ENCODE measurements at places on chromosomes 4 and X. TPM values are rescaled to one million over a fixed set of nuclear protein-coding genes. Genes with fewer than 3 reads are reported as not detected.
A peak's percentile ranks its signal among the peaks of the same experiment; 100 is the strongest.

GRCh38 chrX:132592880-132593279, 104.0 kb upstream of the MBNL3 start:
- DNase-seq = no peak

GRCh38 chrX:53422861-53423306, at the start of gene RIBC1:
Gene RIBC1, plus strand, starts transcription at chrX:53422873. Its CDS starts 3,404 bp downstream, at chrX:53426277.
- no peak for DNase-seq

DNA sequence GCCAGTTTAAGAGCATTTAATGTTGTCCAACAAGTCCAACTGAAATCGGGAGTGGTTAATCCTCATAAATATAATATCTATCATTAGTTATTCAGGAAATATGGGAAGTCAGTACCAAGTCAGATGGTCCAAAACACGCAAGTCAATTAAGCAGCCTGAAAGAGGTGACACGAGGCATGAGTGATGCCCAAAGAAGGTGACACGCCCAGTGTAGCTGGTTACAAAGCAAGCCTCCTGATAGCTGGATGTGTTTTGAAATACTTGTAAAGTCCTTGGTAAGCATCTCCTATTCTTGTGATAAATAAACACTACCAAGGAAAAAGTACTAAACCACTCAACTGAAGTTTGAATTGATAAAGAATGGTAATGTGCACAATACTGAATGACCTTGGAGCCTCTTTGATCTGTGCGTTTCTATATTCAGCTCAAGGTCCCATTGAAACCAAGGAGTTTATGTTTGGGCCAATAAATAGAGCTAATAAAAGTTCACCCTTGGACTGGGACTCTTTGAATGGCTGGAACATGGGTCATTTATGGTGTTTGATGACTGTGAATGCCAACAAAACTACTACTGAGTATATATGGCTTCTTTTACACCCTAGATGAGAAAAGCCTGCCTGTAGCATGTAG, 93.2 kb upstream of the KLF3 start:
- DNase-seq = no peak

DNA sequence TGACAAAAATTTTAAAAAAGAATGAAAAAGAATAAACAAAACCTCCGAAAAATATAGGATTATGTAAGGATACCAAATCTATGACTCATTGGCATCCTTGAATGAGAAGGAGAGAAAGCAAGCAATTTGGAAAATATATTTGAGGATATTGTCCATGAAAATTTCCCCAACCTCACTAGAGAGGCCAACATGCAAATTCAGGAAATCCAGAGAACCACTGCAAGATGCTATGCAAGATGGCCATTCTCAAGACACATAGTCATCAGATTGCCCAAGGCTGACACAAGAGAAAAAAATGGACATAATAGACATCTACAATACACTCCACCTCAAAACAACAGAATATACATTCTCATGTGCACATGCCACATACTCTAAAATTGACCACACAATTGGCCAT, 135.9 kb upstream of the SPANXB1 start:
- no peak for DNase-seq

The FRAS1 gene
- total RNA-seq = 46.9 TPM

DNA sequence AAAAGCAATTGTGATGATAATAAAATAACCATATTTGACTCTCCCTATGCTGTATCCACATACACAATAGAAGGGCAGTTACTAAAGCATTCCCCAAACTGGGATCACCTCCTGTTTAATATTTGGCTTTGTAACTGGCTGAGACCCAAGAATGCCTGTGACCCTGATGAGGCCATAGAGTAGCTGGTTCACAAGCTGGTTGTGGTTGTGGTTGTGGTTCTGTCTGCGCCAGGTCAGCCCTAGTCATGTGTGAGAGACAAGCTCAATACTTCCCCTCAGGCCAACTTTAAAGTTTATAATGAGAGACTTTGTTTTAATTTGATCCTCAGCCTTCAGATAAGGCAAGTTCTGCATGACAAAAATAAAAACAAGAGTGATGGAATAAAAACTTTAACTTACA, 209.9 kb downstream of the PARM1 start:
- DNase-seq = no peak

- no peak for DNase-seq
Observed at GRCh38 chrX:12992544-12993118, 17.7 kb downstream of the TMSB4X start.

DNA sequence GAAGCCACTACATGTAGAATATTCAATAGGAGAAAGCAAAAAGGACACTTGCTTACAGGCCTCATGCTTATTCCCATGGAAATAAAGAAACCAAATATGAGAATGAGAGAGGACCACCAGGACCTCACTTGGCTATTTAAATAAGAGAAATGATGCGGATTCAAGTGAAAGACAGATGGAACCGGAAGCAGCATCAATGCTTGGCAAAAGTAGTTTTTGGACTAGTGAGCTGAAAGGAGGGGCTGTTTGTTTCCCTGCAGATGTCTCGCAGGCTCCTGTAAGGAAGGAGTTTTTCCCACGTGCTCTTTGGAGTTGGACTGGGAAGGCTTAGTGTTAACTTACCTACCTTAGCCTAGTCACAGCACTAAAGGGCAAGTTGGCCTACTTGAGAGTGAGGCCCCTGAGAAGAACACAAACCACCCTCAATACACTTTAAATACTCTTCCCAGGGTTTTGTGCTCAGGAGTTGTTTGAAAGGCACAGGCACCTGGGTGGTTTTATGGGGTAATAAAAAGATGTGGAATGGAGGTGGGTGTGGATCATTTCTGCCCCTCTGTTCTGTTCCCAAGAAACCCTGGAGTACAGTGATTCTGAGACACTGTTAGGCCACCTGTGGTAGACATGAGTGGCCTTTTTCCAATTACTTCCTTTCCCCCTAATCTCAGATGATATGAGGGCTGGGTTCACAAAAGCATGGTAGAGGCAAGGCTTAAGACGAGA, 113.3 kb upstream of the C1GALT1C1 start:
- peak; percentile 60 for DNase-seq

DNA sequence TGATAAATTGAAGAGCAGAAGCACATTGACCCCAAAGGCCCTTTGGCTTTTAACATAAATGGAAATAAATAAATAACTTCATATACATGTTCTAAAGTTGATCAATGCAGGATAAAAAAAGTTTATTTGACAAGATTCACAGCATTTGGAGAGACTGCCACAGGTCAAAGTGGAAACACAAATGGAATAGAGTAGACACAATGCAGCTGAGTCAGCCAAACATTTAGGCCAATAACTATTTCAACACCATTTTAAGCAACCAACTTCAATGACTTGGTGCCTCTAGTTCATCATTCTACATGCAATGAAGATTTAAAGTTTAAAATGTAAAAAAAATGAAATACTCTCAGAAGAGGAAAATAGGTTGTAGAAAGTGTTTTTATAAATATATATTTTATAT, 365.2 kb downstream of the FAT4 start:
- DNase-seq = no peak

The HTR2C gene
- total RNA-seq = not detected

DNA sequence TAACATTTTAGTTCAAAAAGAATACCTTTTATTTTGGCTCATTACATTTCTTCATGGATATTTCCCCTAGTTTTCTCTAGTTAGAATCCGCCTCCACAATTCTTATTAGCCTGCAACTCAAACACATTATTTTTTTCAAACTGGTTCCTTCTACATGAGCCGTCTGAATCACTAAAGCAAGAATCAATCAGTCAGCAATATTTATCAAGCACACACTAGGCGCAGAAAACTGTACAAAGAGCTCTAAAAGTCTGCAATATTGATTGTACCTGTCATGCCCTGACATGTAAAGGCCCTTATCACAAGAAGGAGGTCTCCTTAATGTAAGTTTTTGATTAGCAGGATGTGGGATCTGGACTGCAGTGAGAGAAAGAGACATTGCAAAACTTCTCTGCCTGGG, 94.8 kb upstream of the CENPE start:
- DNase-seq = no peak

DNA sequence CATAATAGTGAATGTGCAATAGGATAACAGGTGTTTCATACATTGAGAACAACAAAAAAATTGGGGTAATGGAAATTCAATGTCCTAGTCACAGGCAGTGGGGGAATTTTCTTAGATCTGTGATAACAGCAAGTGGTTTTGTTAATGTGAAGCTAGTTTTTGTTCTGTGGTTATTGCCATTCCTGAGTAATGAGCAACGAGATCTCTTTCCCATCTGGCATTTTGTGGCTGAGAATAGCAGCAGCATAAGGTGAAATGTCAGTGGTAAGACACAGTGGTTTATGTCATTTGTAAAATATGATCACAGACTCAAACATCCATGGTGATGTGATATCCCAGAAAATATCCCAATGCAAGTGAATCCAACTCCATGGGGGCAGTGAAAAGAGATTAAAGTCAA, 497.5 kb downstream of the KCNIP4 start:
- DNase-seq = no peak

DNA sequence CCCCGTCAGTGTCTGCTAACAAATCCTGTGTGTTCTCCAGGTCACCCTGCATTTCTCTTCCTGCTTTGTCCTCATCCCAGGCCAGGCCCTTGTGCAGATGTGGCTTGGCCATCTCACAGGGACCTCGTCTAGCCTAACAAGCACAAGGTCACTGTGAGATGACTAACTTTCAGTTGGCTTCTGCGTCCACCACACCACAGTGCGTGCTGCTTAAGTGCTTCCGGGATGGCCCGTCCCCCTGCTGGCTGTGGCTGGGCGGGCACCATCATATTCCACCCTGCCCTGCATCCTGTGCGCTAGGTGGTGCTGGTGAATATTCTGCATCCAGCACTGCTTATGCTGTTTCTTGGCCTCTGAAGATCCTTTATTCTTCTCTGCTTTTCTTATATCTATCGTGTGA, 33.8 kb downstream of the RBBP7 start:
- DNase-seq = peak; percentile 18

- no peak for DNase-seq
Observed at GRCh38 chrX:106874075-106874474, 29.1 kb downstream of the RIPPLY1 start.

The SMIM10 gene
- total RNA-seq = 3.6 TPM

The TMSB15C gene
- 4.0 TPM for total RNA-seq

GRCh38 chr4:129578336-129578735, 482.4 kb downstream of the C4orf33 start:
- DNase-seq = no peak

The TMEM271 gene
- total RNA-seq = 0.41 TPM

The PHEX gene
- 0.31 TPM for total RNA-seq

- no peak for DNase-seq
Observed at GRCh38 chr4:76626686-76627465, 191.8 kb downstream of the SHROOM3 start.

The LRP2BP gene
- 7.6 TPM for total RNA-seq

GRCh38 chr4:163527172-163527571, 32.7 kb downstream of the TMA16 start:
- DNase-seq = no peak

DNA sequence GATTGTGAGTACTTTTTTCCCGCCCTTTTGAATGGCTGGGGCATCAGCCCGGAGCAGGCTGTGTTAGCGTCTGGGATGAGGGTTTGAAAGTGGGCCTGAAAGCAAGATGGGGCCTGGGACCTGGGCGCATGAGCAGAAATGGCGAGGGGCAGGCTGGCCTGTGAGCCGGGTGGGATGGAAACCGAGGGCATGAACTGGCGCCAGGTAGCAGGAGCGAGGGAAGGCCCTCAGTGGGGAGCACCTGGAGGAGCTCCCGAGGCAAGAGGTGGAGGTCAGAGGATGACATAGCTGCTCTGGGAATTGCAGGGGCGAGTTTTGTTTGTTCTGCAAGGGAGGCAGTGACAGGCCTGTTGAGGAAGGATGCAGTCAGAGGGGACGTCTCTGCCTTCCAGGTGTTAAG, 68.6 kb downstream of the RGS12 start:
- no peak for DNase-seq

DNA sequence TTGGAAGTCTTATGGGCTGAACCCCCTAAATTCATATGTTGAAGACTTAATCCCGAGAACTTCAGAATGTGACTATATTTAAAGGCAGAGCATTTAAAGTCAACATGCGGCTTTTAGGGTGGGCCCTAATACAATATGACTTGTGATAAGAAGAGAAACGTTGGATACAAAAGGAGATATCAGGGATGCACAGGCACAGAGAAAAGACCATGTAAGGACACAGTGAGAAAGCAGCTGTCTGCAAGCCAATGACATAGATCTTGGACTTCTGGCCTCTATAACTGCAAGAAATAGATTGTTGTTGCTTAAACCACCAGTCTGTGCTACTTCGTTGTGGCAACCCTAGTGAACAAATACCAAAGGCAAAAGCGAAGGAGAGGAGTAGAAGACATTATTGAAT, 42.2 kb downstream of the GABRG1 start:
- no peak for DNase-seq

DNA sequence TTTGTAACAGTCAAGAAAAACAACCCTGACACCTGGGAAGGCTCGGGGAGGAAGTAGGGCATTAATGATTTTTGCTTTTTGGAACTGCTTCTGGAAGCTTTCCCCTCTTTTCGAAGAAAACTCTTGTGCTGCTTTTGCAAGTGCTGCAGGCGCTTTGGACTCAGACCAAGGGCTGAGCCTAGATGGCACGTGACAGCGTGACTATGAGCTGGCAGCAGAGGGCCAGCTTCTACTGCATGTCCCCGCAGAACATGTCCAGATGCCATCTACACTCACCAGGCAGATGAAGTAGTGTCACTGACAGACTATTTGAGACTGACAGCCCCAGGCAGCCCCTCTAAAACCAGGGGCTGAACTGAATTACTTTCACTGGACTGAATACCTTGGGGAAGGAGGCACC, 6.2 kb downstream of the NR0B1 start:
- peak; percentile 59 for DNase-seq

The NAP1L2 gene
- 1.8 TPM for total RNA-seq

The PLXNB3 gene
- total RNA-seq = 6.8 TPM

DNA sequence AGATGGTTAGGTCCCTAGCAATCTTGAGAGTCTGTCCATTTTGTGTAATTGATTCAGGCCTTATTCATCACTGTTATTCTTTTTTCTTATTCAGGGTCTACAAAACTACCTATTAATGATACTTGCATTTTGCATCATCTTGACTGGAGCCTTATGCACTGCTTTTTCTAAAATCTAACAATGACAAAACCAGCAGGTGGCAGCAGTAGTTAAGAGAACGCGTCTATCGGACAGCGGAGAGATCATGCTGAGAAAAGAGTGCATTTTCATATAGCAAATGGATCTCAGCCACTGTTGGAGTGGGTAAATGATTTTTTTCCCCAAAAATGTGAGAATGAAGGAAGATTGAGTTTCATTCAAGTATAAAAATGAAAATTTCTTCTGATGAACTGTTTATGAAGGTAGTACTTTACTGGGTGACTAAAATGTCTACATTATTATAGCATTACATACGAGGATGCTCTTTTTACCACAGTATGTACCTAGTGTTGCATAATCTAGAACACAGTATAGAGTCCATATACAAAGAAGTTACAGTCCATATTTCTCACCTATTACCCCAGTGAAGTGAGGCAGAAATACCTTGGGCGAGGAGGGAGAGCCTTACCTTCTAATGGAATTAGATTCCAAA, 43.2 kb downstream of the TMEM144 start:
- DNase-seq = peak; percentile 87

GRCh38 chr4:46819095-46819494, 90.0 kb downstream of the COX7B2 start:
- DNase-seq = no peak

DNA sequence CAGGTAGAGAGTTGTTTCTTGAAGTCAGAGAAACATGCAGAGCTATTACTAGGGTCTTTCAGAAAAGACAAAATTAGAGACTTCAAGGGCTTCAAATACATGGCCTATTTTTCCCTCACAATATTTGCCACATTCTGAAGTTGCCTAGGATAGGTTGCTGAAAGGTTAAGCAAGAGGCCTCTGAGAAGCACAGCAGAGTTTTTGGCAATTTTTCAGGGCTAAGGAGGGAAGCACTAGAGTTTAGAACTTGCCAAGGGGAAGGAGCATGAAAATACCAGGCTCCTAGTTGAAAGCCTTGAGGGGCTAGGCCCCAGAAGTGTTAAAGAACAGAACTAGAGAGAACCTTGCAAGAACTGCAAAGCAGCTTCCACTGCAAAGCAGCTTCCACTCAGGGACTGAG, 86.4 kb downstream of the ANAPC10 start:
- DNase-seq = no peak

Measured in tongue (tissue), 3 donors.